ENCODE measurements at places on chromosomes 6 and 20.

DNA sequence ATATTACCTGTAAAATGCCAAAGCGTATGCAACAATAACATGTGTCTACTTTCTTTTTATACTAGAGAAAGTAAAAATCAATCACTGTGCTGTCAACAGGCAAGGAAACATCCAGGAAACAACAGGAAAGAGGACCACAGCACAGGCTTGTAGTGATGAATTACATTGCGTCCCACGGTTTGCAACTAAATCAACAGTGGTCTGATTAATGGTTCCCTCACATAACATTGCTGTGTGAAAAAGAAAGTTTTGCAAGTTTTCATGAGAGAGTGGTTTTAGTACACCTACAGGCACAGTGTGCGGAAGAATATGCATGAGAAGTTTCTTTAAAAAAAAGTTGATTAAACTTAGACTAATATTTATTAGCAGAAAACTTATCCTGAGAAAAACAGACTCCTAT lies 329.5 kb upstream of the HSF2 start:
- no peak for DNase-seq

DNA sequence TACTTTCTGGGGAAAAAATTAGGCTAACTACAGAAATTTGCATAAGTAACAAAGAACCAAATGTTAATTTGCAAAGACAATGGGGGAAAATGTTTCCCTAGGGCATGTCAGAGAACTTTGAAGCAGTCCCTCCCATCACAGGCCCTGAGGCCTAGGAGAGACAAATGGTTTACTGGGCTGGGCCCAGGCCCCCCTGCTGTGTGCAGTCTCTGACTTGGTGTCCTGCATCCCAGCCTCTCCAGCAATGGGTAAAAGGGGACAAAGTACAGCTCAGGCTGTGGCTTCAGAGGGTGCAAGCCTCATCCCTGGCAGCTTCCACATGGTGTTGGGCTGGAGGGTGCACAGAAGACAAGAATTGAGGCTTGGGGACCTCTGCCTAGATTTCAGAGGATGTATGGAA lies 788.4 kb downstream of the FRK start:
- no peak for DNase-seq

DNA sequence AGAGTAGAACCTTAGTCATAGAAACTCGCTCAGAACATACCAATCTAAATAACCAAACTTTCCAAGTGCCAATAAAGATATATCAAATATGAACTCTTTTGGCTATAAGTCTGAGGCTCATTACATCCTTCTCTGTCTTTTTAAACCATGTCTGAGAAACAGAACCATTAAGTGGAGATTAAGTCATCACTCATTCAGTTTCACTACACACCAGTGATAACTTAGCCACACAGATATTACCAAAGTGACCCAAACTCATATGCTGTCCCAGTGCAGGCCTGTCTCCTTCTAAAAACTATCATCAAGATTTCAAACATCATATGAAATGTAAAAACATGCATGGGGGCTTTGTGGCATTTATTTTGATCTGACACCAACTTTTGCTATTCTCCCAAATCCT lies 12.0 kb downstream of the GCLC start:
- no peak for DNase-seq

- no peak for DNase-seq
These were observed 271.1 kb upstream of the CHD6 start for GRCh38 chr20:41889126-41889843.

DNA sequence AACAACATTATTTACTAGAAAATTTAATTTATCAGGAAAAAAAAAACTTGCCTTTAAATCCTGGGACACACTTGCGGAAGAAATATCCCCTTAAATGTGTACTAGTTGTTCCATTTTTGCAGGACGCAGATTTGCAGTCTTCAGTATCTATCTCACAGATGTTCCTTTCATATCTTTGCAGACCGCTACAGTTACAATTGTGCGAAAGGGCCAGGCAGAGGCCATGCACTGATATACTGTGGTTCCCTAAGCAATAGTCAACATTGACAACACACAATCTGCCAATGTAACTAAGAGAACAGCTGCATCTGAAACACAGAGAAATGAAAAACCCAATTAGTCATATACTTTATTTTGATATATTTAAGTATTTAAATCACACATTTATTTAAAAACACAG lies 411.2 kb downstream of the EYS start:
- DNase-seq = no peak

DNA sequence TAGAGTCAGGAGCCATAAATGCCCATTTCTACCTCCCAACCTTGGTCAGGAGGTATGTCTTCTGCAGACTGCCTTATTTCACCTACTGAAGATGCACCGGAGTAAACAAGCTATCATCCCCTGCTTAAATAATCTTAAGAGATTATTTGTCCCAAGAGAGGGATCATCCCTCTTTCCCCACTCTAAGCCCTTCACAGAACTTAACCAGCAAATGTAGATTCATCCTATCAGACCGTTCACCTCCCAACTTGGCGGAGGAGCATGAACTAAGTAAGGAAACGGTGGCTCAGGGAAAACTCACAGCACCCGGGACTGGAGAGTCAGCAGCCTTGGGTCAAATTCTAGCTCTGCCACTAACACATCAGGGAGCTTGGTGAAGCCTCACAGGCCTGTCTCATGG lies 115.3 kb downstream of the TRERF1 start:
- no peak for DNase-seq

GRCh38 chr6:121235386-121235785 lies 98.9 kb downstream of the TBC1D32 start:
- no peak for DNase-seq

DNA sequence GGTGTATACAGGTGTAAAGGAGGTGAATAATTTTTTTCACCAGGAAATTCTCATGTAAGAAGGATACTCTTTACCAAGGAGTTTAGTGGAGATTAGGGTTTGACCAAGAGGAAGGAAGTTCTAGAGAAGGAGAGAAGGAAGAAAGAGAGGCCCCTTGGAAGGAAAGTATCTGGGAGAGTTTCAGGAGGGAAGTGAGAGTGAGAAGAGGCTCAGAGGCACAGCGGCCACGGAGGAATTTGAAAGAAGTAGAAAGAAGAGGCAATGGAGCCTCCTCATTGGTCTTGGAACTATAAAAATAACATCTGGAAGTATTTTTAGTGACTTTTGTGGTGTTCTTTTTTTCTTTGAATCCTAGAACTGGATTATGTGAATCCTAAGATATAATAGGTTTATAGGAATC lies 50.8 kb upstream of the MCUR1 start:
- no peak for DNase-seq

DNA sequence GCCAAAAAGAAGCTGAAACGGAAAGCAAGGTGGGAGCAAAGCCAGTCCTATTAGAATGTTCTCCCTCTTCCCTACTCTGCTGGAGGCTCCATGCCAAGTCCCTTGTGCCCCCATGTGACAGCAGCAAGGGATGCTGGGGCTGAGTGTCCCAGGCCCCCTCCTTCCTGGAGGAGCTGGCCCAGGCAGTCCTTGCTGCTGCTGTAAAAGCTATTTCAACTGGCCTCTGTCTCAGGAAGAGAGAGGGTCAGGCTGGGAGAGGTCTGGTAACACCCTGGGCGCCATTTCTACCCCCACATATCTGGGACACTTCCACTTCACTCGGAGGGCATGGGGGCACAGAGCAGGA lies 25.0 kb downstream of the TTBK1 start:
- peak; percentile 67 for DNase-seq

DNA sequence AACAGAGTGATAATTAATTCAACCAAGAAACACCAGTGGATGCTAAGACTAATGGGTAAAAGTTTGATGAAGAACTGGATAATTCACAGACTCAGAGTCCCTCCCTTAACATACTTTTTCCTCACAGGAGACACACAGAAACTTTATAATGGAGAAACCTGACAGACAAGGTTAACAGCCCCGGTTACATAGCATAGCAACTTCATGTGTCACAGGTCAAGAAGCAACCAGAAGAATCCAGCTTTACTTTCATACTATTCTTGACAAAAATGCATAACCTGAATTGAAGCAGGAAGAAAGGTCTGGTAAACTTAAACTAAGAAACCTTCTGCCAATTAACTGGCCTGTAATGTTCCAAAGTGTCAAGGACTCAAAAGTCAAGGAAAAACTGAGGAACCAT lies 375.9 kb downstream of the RNF144B start:
- DNase-seq = no peak

DNA sequence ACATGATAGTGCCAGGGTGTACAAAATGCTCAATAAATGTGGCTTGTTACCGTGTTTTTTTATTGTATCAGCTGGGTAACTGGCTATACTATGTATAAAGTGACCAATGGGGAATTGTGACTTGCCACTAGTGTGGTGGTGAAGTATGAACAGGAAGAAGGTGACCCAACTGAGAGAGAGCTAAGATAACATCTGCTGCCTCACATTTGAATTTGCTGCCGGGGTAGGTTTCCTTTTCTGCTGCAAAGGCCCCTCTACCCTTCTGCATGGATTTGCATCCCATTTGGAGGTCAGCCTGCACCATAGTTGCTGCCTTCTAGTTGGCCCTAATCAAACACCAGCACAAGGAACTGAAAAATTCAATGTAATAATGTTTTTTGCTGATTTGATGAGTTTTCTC lies 24.1 kb downstream of the IL17A start:
- no peak for DNase-seq

GRCh38 chr20:3993109-3993508 lies 22.2 kb downstream of the RNF24 start:
- DNase-seq = no peak

- no peak for DNase-seq
These were observed 56.5 kb downstream of the OR2J2 start for GRCh38 chr6:29227235-29227634.

- no peak for DNase-seq
These were observed 25.8 kb upstream of the TMEM217 start for GRCh38 chr6:37283671-37284151.

- no peak for DNase-seq
These were observed 46.9 kb upstream of the POU3F2 start for GRCh38 chr6:98787435-98787834.

- no peak for DNase-seq
These were observed 6.6 kb upstream of the GFRAL start for GRCh38 chr6:55320696-55321086.

DNA sequence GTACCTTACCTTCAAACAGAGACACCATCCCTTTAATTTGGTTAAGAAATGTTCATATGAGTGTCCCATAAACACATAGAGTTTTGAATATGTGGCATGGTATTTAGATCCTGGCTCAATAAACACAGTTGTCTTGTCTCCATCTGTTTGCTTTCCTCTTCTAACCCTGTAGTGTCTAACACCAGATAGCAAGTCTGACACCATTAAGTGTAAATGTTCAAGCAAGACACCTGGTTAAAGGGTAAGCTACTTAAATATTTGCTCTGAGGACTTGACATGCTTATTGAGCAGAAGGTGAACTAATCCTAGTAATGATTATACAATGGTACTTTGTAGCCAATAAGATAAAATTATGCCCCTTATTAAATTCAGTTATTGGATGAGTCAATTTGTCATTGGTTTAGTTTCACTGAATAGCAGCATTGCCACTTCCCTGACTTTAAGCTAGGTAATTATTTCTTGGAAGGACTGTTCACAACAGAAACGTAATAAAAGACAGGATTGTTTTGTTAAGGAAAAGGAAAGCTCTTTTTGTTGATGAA lies 26.9 kb upstream of the GOPC start:
- no peak for DNase-seq

DNA sequence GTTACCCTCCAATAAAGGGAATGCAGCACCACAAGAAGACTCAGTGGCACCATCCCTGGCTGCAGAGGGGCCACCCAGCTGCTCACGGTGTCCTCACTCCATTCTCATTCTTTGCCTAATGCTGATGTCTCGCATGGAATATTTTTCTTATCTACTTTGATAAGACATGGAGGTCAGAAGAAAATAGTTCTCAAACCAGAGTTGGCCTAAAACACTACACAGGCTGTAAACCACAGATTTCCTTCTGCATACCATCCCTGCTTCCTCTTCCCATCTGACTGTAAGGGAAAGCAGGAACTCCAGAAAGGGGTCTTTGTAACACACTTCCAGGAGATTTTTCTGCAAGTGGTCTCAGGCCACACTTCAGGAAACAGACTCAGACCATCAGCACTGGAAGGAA lies 43.1 kb upstream of the CD93 start:
- DNase-seq = no peak

- no peak for DNase-seq
These were observed 45.0 kb downstream of the GNAS start for GRCh38 chr20:58897488-58897887.

All from substantia nigra (tissue), 51 donors.